PC-9 (cell line): ENCODE measurements at places on chromosomes 1 and 21. TPM values are rescaled to one million over a fixed set of nuclear protein-coding genes. Genes with fewer than 3 reads are reported as not detected.

Gene GMEB1
- 8.9 and 9.7 TPM in 2 replicates for total RNA-seq

Gene TTLL10
- 4.0 and 5.8 TPM in 2 replicates for total RNA-seq

Gene MAP1LC3C
- 0.68 and 1.2 TPM in 2 replicates for total RNA-seq

Gene CFAP57
- total RNA-seq: 1.6 and 1.7 TPM in 2 replicates

Gene CD2
- not detected in 2 replicates for total RNA-seq

Gene PRAMEF5
- total RNA-seq: not detected in 2 replicates

Gene FAM229A
- 11.7 and 13.1 TPM in 2 replicates for total RNA-seq

Gene SELE
- not detected in 2 replicates for total RNA-seq

Gene NBPF10
- total RNA-seq: 5.0 and 5.7 TPM in 2 replicates

DNA sequence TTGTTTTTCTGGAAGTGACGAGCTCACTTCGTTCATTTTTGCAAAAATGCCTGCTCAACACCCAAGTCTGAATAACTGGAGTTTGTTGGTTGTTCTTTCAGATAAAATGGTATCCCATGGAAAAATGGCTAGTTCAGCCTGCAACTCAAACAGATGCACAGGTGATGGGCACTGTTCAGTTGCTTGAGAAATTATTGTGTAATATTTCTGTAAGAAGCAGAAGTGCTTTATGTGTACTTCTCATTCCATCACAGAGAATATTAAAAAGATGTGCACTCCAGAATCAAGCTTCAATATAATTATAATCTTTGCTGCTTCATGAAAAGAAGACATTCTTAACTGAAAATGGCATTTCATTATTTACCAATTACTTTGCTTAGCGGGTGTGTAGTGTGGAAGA lies 9.1 kb downstream of the SYT2 start:
- no peak overlapping the region for H3K27ac ChIP-seq
- H3K36me3 ChIP-seq: no peaks in the 10 kb centered on the region
- no peaks in the 10 kb centered on the region for H3K4me1 ChIP-seq
- peaks cover 98% of the 10 kb centered on the region for H3K27me3 ChIP-seq
- no peak for DNase-seq
- no peak overlapping the region for H3K4me3 ChIP-seq

DNA sequence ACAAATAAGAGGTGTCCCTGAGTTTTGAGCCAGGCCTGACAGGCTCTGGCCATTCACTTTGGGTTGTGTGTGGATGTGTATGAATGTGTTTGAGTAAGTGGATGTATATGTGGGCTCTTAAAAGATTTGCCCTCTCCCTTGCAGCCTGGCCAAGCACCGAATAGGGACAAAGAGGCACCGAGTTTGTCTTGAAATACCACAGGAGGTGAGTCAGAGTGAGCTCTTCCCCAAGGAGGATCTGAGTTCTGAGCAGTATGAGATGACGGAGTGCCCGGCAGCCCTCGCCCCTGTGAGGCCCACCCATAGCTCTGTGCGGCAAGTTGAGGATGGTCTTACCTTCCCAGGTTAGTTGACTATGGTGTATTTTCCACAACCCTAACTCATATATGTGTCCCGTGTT lies 19.0 kb downstream of the KDM4A start:
- no peak overlapping the region for H3K4me3 ChIP-seq
- H3K4me1 ChIP-seq: no peaks in the 10 kb centered on the region
- no peak for DNase-seq
- H3K36me3 ChIP-seq: peaks cover 77% of the 10 kb centered on the region

GRCh38 chr1:93774707-93775106 lies 93.1 kb upstream of the BCAR3 start:
- no peak for DNase-seq
- H3K36me3 ChIP-seq: peaks cover 44% of the 10 kb centered on the region
- H3K4me1 ChIP-seq: peaks cover 79% of the 10 kb centered on the region
- H3K4me3 ChIP-seq: peak overlapping the region; percentile 72
- H3K27me3 ChIP-seq: no peaks in the 10 kb centered on the region

- no peak for DNase-seq
- H3K27me3 ChIP-seq: no peaks in the 10 kb centered on the region
- no peaks in the 10 kb centered on the region for H3K4me1 ChIP-seq
- peaks cover 34% of the 10 kb centered on the region for H3K36me3 ChIP-seq
- H3K4me3 ChIP-seq: no peak overlapping the region
- H3K27ac ChIP-seq: no peak overlapping the region
Observed at GRCh38 chr1:209855623-209856022, 27.9 kb downstream of the UTP25 start.

GRCh38 chr1:239044829-239045228 lies 341.5 kb upstream of the CHRM3 start:
- H3K27me3 ChIP-seq: peaks cover 8% of the 10 kb centered on the region; the same call in 1 of the 2 replicates
- no peak overlapping the region for H3K4me3 ChIP-seq
- no peak overlapping the region for H3K27ac ChIP-seq
- no peaks in the 10 kb centered on the region for H3K36me3 ChIP-seq
- DNase-seq: no peak

- peak; percentile 98 for DNase-seq
- peaks cover 35% of the 10 kb centered on the region for H3K4me1 ChIP-seq
- H3K36me3 ChIP-seq: peaks cover 14% of the 10 kb centered on the region; the same call in 1 of the 2 replicates
Observed at GRCh38 chr1:204493984-204494280, 673 bp downstream of the PIK3C2B start.

- no peak for DNase-seq
- no peak overlapping the region for H3K27ac ChIP-seq
- no peaks in the 10 kb centered on the region for H3K4me1 ChIP-seq
- H3K27me3 ChIP-seq: no peaks in the 10 kb centered on the region
- no peak overlapping the region for H3K4me3 ChIP-seq
Observed at GRCh38 chr1:186050360-186050759, 316.2 kb downstream of the HMCN1 start.

DNA sequence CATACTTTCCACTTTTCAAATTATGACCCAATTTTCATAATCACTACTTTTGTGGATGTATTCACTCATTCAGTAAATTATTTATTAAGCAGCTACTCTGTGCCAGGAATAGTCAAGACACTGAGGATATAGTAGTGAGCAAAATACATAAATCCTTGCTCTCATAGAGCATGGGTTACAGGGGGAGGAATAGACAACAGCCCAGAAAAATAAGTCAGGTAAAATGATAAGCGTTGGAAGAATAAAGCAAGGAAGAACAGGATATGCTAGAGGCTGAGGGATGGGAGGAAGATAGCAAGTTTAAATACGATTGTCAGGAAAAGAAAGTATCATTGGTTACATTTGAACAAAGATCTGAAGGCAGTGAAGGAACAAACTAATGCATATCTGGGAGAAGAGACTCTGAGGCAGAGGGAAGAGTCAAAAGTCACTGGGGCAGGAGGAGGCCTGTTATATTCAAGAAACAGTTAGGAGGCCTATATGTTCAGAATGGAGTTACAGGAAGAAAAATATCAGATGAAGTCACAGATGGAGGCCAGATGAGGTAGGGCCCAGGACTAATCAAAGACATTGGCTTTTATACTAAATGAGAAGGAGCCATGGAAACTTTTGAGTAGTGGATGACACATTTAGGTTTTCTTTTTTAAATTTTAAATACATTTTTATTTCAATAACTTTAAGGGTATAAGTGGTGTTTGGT lies 42.9 kb downstream of the SEC22B start:
- H3K4me1 ChIP-seq: peaks cover 7% of the 10 kb centered on the region; the same call in 1 of the 2 replicates
- no peaks in the 10 kb centered on the region for H3K27me3 ChIP-seq
- no peaks in the 10 kb centered on the region for H3K36me3 ChIP-seq
- peak; percentile 30 for DNase-seq
- no peak overlapping the region for H3K4me3 ChIP-seq

- DNase-seq: no peak
- no peak overlapping the region for H3K27ac ChIP-seq
- H3K4me1 ChIP-seq: no peaks in the 10 kb centered on the region
- no peaks in the 10 kb centered on the region for H3K36me3 ChIP-seq
- no peak overlapping the region for H3K4me3 ChIP-seq
Observed at GRCh38 chr1:203274603-203275381, 30.5 kb upstream of the BTG2 start.

DNA sequence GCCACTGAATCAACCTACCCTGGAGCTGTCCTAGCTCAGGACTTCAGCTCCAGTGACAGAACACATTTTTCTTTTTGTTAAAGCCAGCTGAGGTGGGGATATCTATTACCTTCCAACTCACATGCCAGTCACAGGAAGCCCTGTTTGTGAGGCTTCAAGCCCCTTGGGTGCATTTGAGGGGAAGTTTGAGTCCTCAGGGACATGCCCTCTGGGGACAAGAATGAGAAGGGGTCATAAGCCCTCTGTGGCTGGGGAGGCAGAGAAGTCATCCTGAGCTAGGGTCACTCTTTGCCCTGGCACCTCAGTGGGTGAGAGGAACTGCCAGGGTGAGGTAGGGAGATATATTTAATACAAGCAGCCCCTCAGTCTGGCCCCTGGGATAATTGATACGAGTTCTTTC lies 33.5 kb upstream of the CLDN14 start:
- H3K4me3 ChIP-seq: no peak overlapping the region
- H3K36me3 ChIP-seq: no peaks in the 10 kb centered on the region
- no peaks in the 10 kb centered on the region for H3K27me3 ChIP-seq
- peaks cover 33% of the 10 kb centered on the region for H3K4me1 ChIP-seq
- H3K27ac ChIP-seq: no peak overlapping the region

- no peak overlapping the region for H3K27ac ChIP-seq
- no peak for DNase-seq
- H3K4me1 ChIP-seq: no peaks in the 10 kb centered on the region
Observed at GRCh38 chr1:229941160-229941559, 125.9 kb upstream of the GALNT2 start.

DNA sequence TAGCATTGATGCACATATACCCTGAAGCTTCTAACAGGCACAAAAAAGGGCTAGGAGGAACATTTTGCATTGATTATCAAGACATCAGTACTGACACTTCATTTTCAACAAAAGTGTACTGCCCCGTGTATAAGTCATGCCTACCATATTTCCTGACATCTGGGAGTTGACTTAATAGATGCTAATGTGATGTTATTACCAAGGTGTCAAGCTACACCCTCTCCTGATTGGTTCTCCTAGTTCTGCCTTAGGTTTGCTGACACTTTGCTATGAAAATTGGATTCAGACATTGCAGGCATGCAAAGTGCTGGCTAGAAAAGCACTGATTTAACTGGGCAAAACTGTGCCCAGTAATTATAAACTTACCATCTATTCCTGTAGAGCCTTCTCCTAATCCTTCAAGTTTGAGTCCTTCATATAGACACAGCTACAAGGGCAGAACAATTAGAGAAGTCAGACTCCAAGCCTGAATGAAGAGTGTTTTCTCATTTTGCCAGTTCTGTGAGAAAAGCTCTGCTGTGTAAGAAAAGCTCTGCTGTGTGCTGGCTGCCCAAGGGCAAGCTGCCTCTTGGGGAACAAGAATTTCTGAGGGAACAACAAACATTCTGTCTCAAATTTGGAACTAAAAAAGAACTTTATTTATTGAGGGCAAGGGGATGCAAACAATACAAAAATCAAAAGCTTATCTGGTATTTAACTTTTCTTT lies 11.2 kb downstream of the S100A10 start:
- H3K4me3 ChIP-seq: no peak overlapping the region
- no peak for DNase-seq
- H3K36me3 ChIP-seq: peaks cover 66% of the 10 kb centered on the region
- no peaks in the 10 kb centered on the region for H3K27me3 ChIP-seq

DNA sequence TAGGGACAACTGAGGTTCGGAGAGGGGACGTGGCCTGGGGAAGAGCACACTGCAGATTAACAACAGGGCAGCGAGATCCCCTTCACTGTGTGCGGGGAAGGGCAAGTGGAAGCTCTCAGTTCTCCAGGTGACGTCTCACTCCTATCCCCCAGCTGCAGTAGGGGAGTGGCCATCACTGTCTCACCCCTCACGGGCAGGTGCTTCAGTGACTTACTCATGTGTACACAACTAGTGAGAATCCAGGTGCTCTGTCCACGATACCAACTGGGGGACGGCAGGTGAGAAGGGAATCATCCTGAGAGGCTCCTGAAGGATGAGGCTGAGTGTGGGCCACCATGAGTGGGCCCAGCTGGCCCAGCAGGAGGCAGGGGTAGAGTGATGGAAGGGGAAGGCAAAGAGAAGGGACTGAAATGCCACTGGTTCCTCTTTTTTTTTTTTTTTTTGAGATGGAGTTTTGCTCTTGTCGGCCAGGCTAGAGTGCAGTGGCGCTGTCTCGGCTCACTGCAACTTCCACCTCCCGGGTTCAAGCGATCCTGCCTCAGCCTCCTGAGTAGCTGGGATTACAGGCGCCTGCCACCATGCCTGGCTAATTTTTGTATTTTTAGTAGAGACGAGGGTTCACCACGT lies 25.9 kb downstream of the RHBG start:
- no peaks in the 10 kb centered on the region for H3K27me3 ChIP-seq
- H3K4me1 ChIP-seq: peaks cover 15% of the 10 kb centered on the region; the same call in 1 of the 2 replicates
- no peak for DNase-seq
- H3K4me3 ChIP-seq: no peak overlapping the region
- no peaks in the 10 kb centered on the region for H3K36me3 ChIP-seq

GRCh38 chr1:20371411-20371810 lies 80.7 kb downstream of the VWA5B1 start:
- DNase-seq: no peak
- H3K27me3 ChIP-seq: no peaks in the 10 kb centered on the region
- H3K4me3 ChIP-seq: no peak overlapping the region
- no peaks in the 10 kb centered on the region for H3K36me3 ChIP-seq
- no peak overlapping the region for H3K27ac ChIP-seq
- peaks cover 17% of the 10 kb centered on the region for H3K4me1 ChIP-seq

DNA sequence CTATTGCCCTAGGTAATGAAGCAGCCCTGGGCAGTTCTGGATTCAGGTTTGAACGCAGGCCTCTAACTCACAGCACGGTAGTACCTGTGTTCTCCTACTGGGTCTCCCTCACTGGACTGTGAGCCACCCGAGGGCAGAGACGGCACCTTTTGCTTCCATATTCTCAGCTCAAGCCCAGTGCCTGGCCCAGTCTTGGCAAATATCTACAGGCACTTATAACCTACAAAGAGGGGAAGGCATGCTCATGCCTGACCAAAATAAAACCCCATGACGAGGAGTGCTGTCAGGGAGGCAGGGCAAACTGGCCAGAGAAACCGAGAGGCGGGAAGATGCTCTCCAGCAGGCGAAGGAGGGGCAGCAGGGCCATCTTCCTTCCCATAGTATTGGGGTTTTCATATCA lies 91.1 kb downstream of the DDX20 start:
- H3K36me3 ChIP-seq: no peaks in the 10 kb centered on the region
- no peak overlapping the region for H3K27ac ChIP-seq
- H3K27me3 ChIP-seq: peaks cover 86% of the 10 kb centered on the region
- DNase-seq: no peak
- no peak overlapping the region for H3K4me3 ChIP-seq

DNA sequence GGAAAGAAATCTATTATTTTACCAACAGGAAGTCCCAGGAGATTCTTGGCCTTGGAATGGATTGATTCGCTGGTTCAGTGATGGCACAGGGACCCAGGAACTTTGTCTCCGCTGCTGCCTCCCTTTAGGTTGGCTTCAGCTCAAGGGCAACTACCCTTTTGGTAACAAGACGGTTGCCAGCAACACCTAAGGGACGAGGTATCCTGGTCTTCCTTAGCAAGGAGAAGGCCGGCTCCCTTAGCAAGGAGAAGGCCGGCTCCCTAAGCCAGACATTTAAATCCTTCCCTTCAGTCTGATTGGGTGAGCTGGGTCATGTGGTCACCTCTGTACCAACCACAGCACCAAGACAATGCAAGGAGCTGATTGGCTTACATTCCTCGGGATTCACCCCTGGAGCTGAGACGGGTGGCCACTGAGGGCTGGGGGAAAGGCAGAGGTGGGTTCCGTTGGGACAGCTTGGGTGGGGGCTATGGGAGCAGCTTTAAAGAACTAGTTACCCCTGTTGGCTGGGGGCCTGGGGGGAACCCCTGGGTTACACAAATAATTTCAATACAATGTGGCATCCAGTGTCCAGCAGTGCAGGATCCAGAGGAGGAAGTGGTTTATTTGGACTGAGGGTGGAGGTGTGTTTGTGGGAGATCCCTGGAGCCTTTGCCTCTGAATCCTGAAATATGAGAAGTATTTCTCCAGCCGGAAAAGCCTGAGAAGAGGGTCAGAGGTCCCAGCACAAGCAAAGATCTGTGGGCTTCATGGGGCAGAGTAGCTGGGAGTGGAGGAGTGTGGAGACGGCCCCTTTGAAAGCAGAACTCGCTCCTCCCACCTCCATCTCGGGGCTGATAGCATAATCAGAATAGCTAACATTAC lies 20.7 kb upstream of the CLIC4 start:
- H3K27ac ChIP-seq: peak overlapping the region; percentile 87
